ENCODE measurements at places on chromosomes 11 and 22.
A peak's percentile ranks its signal among the peaks of the same experiment; 100 is the strongest.

GRCh38 chr22:45616432-45616831 is 55.2 kb upstream of the ATXN10 start:
- no peaks in the 10 kb centered on the region for H3K36me3 ChIP-seq
- no peaks in the 10 kb centered on the region for H3K4me1 ChIP-seq
- DNase-seq: no peak
- H3K4me3 ChIP-seq: no peak overlapping the region

GRCh38 chr11:16926883-16927626 is 87.2 kb downstream of the PLEKHA7 start:
- no peak for DNase-seq
- H3K27me3 ChIP-seq: peaks cover 10% of the 10 kb centered on the region
- peaks cover 37% of the 10 kb centered on the region for H3K4me1 ChIP-seq
- no peak overlapping the region for H3K27ac ChIP-seq
- H3K4me3 ChIP-seq: no peak overlapping the region

DNA sequence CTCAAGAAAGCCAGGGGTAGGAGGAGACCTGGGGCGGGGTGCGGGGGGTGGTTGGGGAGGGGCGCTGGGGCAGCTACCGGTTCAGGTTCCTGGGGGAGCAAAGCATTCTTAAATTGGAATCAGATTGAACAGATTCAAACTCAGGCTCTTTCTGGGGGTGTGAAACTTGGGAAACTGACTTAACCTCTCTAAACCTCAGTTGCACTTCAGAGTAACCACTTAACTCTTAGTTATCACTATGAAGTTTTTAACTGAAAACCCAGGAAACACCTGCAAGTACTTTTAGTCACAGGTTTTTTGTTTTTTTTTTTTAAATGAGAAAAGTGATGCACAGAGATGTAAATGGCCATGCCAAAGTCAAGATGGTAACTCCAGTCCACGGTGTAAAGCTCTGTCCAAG is 72.0 kb downstream of the RCN1 start:
- H3K27ac ChIP-seq: no peak overlapping the region
- H3K36me3 ChIP-seq: no peaks in the 10 kb centered on the region
- H3K27me3 ChIP-seq: no peaks in the 10 kb centered on the region
- DNase-seq: no peak

GRCh38 chr11:57792060-57792541 is 30.5 kb downstream of the CTNND1 start:
- H3K27me3 ChIP-seq: no peaks in the 10 kb centered on the region
- peaks cover 47% of the 10 kb centered on the region for H3K36me3 ChIP-seq
- peaks cover 52% of the 10 kb centered on the region for H3K4me1 ChIP-seq
- no peak overlapping the region for H3K27ac ChIP-seq

DNA sequence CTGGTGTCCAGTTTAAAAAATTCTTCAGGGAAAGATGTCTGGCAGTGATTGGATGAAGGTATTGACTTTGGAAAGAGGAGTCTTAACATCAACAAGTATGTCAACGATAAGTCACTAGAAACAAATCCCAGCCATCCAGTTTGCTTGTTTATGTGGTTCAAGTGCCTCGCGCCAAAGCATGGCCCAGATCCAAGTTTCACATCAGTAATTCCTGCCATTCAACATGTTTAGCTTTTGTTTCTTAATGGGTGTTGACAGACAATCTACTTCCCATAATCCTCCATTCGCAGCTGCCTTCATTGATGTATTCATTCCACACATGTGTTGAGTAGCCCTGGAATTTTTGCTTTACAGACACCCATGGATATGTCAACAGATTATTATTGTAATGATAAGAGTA is 77.8 kb downstream of the UBASH3B start:
- DNase-seq: no peak
- H3K36me3 ChIP-seq: no peaks in the 10 kb centered on the region
- no peaks in the 10 kb centered on the region for H3K27me3 ChIP-seq
- H3K4me1 ChIP-seq: peaks cover 6% of the 10 kb centered on the region
- H3K4me3 ChIP-seq: no peak overlapping the region
- H3K27ac ChIP-seq: no peak overlapping the region

DNA sequence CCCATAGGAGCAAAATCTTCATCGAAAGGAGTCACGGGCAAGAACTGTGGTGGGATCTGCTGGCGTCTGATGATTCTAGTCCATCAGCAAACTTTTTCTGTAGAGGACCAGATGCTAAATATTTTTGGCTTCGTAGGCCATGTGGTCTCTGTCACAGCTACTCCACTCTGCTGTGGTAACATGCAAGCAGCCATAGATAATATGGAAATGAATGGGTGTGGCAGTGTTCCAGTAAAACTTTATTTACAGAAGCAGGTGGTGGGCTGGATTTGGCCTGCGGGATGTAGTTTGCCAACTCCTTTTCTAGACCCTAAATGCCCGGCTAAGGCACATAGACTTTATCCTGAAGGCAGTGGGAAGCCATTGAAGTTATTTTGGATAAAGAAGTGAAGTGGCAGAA is 32.9 kb downstream of the BMAL1 start:
- H3K4me3 ChIP-seq: no peak overlapping the region
- no peaks in the 10 kb centered on the region for H3K36me3 ChIP-seq
- no peaks in the 10 kb centered on the region for H3K4me1 ChIP-seq
- no peak for DNase-seq
- H3K27ac ChIP-seq: no peak overlapping the region
- no peaks in the 10 kb centered on the region for H3K27me3 ChIP-seq

DNA sequence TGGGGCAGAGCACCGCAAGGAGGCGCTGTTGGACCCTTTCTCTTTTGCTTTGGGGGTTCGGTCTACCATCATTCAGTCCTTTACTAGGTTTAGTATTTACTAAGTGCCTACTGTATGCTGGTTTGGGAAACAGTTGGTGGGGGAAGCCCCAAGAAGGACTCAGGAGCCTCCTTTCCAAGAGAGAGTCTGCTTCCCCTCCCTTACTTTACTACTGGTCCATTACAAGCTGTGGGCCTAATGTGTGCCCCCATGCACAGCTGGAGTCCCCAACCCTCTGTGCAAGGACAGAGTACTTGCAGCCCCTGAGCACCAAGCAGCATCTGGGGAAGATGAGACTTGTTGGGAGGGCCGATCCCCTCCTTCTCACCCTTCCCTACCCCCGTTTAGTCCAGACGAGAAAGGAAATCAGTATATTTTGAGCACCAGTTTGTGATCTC is 876 bp upstream of the UBE2L6 start:
- peak overlapping the region; percentile 77 for H3K27ac ChIP-seq
- H3K36me3 ChIP-seq: no peaks in the 10 kb centered on the region
- H3K4me1 ChIP-seq: peaks cover 11% of the 10 kb centered on the region

- no peak overlapping the region for H3K27ac ChIP-seq
- no peak for DNase-seq
- no peaks in the 10 kb centered on the region for H3K4me1 ChIP-seq
- H3K36me3 ChIP-seq: peaks cover 71% of the 10 kb centered on the region
Observed at GRCh38 chr11:10770626-10771254, 19.7 kb downstream of the CTR9 start.

DNA sequence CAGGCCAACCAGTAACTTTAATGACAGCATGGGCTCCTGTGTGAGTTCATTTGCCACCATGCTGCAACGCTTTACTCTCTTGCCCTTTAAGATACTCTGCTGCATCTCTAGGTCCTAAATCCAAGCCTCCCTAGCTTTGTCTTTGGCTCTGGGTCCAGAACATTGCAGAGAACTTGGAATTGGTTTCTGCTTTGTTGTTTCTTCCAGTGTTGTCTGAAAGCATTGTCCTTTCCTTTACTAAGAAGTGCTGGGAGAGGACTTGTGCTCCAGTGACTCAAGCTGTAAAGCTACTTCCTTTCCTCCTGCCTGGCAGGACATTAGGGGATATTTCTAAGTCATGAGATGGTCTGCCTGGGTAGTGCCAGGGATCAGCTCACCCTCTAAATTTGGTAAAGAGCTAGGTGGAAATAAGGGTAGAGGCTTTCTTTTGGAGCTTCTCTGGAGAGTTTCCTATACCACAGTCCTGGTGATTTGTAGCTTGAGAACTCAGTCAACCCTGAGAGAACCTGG is 202.5 kb upstream of the CADM1 start:
- DNase-seq: no peak
- no peak overlapping the region for H3K27ac ChIP-seq
- H3K27me3 ChIP-seq: peaks cover 7% of the 10 kb centered on the region
- no peak overlapping the region for H3K4me3 ChIP-seq
- H3K36me3 ChIP-seq: no peaks in the 10 kb centered on the region
- no peaks in the 10 kb centered on the region for H3K4me1 ChIP-seq

GRCh38 chr11:93648158-93648557 is 13.3 kb upstream of the CEP295 start:
- no peak for DNase-seq
- no peak overlapping the region for H3K27ac ChIP-seq
- no peak overlapping the region for H3K4me3 ChIP-seq
- H3K4me1 ChIP-seq: no peaks in the 10 kb centered on the region
- no peaks in the 10 kb centered on the region for H3K36me3 ChIP-seq

- H3K27me3 ChIP-seq: no peaks in the 10 kb centered on the region
- H3K36me3 ChIP-seq: no peaks in the 10 kb centered on the region
- H3K4me3 ChIP-seq: no peak overlapping the region
- H3K27ac ChIP-seq: no peak overlapping the region
- H3K4me1 ChIP-seq: no peaks in the 10 kb centered on the region
Observed at GRCh38 chr22:48842976-48843375, 984.7 kb downstream of the BRD1 start.

GRCh38 chr11:117541211-117541610 is 213.6 kb downstream of the CEP164 start:
- no peaks in the 10 kb centered on the region for H3K27me3 ChIP-seq
- no peak for DNase-seq
- H3K27ac ChIP-seq: no peak overlapping the region
- H3K36me3 ChIP-seq: no peaks in the 10 kb centered on the region
- peaks cover 24% of the 10 kb centered on the region for H3K4me1 ChIP-seq

GRCh38 chr11:123221096-123221561 is 26.1 kb upstream of the CLMP start:
- H3K27me3 ChIP-seq: no peaks in the 10 kb centered on the region
- no peak overlapping the region for H3K4me3 ChIP-seq
- H3K36me3 ChIP-seq: no peaks in the 10 kb centered on the region
- H3K27ac ChIP-seq: peak overlapping the region; percentile 17
- peak; percentile 65 for DNase-seq
